ENCODE measurements at places on chromosomes 6 and 20. TPM values are rescaled to one million over a fixed set of nuclear protein-coding genes. Genes with fewer than 3 reads are reported as not detected.

GRCh38 chr6:124777863-124778262 is 184.4 kb upstream of the RNF217 start:
- DNase-seq = no peak

- DNase-seq = peak; percentile 43
Measured at GRCh38 chr6:105810105-105810921, 275.8 kb upstream of the PRDM1 start.

GRCh38 chr20:63357921-63358905 is 2.9 kb downstream of the CHRNA4 start:
- no peak for DNase-seq

GRCh38 chr6:73391675-73392074 is 3.0 kb upstream of the DDX43 start:
- no peak for DNase-seq

DNA sequence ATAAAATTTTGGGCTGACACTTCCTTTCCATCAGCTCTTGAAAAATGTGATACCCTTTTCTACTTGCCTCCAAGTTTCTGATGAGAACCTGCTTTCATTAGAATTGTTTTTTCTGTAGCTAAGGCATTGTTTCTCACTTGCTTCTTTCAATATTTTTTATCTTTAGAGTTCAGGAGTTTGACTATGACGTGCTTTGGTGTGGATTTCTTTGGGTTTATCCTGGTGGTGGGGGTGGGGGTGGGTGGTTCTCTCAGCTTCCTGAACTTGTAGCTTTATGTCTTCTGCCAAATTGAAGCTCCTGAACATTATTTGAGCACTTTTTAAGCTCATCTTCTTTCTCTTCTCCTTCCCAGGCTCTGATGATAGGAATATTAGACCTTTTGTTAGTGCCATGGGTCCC is 11.4 kb downstream of the ZNF831 start:
- DNase-seq = no peak

DNA sequence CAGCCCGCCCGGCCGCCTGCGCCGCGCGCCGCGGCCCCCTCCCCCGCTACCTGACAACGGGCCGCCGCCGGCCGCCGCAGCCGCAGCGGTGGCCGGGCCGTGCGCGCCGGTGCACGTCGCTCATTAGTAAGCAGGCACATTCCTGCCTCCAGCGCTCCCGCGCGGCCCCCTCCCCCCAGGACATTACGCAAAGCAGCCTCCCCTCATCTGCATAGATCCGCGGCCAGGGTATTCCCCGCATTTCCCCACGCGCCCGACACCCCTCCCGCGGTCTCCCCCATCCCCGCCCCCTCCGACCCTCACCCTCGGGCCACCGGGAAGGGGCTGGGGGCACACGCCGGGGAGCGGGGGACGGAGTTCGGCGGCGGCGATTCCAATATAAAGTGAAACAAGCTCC is at the start of gene HIVEP2:
Gene HIVEP2, minus strand, starts transcription at position 128 of the 397 bp plus-strand sequence. CDS start 170,438 bp downstream, outside the sequence.
- DNase-seq = peak; percentile 88

DNA sequence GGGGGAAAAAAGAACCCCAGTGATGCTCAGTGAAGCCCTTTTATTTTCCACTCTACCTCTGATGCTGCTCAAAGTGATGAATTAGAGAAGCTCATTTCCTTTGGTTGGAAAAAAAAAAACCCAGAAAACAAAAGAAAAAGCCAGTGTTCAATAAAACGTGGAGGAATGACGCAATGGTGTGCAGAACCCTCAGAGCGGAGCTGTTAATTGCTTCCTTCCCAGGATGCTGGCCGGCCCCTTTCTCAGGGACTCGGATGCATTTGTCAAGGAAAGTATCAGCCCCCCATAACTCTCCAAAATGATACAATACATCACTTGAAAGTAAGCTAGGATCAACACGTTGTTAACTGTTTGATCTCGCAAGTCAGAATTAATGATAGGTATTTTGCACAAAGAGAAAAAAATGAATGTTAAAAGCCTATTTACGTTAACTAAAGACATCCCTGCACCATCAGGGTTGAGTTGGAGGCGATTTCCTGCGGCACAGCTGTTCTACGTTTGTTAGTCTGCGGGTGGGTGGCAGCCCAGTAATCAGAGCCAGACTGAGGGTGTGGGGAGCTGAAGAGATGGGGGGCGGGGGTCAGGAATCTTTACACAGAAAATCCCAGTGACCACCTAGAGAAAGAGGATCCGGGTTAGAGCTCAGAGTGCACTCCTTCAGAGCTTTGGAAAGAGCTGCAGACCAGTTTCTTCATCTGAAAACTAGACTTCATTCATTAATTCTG is 132.4 kb downstream of the BMP7 start:
- DNase-seq = no peak

GRCh38 chr20:12591949-12592470 is 416.8 kb upstream of the SPTLC3 start:
- DNase-seq = no peak

GRCh38 chr6:51474022-51474975 is 613.1 kb downstream of the PKHD1 start:
- no peak for DNase-seq

DNA sequence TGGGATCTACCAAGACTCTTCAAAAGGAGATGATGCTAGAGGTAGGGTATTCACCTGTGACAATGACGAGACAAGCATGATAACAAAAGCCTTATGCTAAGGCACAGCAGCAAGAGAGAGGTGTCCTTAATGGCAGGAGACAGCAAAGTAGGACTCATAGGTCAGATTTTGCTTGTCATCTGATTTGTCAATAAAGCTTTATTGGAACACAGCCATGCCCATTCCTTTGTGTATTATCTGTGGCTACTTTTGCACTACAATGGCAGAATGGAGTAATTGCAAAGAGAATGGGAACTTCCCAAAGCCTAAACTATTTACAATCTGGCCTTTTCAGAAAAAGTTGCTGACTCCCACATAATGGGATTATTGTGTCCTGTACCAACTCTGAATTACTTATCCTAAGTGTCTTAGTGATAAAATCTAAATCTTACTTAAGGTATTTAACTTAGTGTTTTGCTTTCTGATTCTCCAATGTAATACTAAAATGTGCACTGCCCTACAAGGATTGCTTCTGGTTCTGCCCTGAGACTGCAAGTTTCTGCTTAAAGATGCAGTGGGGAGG is 221.6 kb downstream of the CDC5L start:
- DNase-seq = no peak

DNA sequence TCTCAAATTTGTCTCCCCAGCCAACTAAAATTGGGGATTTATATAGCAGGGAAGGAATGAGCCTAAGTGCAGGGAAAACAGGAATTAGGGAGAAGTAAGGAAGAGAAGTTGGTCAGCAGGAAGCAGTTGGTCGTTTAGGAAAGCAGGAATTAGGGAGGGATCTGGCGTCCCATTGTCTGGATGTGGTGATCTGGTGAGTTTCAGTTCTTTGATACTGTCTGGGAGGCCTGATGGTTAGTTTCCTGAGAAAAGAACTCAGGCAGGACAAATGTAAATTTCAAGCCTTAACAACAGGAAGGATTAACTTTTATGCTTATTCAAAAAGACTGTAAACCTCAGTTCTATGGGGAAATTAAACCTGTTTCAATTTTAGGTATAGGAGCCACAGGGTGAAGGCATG is 116.2 kb upstream of the PRL start:
- no peak for DNase-seq

GRCh38 chr6:25296217-25296905 is 17.2 kb downstream of the CARMIL1 start:
- DNase-seq = no peak

DNA sequence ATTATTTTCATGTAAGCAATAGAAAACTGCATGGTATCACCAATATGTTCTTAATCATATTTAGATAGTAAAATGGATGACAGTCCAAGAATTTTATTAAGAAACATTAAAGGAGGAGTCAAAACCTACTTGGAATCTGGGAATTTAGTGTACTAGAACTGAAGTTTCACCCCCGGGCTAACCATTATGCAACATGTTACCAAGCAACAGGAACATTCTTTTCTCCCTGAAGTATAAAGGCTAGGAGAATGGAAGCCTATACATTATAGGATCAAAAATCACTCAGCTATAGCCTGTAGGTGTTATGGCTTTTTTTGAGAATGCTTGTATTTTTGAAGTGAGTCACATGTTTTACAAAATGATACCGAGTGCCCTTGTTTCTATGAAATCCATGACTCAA is 538.3 kb downstream of the GRIK2 start:
- no peak for DNase-seq

GRCh38 chr6:147299035-147299434 is 94.8 kb downstream of the STXBP5 start:
- DNase-seq = no peak

DNA sequence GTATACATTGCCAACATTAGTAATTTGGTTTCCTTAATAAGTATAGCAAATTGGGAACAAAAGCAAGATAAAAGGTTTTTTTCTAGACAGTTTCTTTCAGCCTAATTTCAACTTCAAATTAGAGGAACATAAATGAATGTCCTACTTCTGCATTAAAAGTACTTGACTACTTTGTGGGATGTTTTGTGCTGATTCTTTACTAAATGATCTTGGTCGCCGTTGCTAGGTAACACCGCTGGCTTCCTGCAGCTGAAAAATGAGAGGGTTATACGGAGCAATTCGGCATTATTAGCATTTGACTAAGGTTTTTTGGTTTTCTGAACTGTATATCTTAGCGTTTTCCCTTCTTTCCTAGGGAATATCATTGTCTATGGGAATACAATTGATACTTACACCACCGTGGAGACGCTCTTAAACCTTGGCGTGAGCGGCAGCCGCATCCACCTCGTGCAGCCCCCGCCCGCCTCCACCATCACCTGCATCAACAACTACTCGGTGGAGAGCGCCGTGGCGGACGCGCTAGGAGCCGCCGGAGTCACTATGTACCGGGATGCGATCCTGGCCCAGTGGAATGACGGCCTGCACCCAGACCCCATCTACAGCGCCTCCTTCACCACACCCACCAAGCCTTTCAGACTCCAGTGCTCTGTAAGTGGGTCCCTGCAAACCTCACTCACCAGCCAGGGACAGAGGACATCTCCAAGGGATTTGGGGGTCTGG is 90.9 kb upstream of the INSM1 start:
- no peak for DNase-seq

- no peak for DNase-seq
Measured at GRCh38 chr6:134739299-134740026, 210.4 kb downstream of the ALDH8A1 start.

ENTPD6 gene
- total RNA-seq = 40.2 TPM

POU5F1 gene
- not detected for total RNA-seq

CLIC5 gene
- 0.50 TPM for total RNA-seq

MGME1 gene
- total RNA-seq = 30.1 TPM

TREML1 gene
- total RNA-seq = not detected

SYCP2L gene
- total RNA-seq = not detected

TCP11 gene
- not detected for total RNA-seq

All from activated naive CD8-positive, alpha-beta T cell treated with anti-CD3 and anti-CD28 coated beads for 36 hours (primary cell).